ENCODE measurements at places on chromosomes 2 and 18.

DNA sequence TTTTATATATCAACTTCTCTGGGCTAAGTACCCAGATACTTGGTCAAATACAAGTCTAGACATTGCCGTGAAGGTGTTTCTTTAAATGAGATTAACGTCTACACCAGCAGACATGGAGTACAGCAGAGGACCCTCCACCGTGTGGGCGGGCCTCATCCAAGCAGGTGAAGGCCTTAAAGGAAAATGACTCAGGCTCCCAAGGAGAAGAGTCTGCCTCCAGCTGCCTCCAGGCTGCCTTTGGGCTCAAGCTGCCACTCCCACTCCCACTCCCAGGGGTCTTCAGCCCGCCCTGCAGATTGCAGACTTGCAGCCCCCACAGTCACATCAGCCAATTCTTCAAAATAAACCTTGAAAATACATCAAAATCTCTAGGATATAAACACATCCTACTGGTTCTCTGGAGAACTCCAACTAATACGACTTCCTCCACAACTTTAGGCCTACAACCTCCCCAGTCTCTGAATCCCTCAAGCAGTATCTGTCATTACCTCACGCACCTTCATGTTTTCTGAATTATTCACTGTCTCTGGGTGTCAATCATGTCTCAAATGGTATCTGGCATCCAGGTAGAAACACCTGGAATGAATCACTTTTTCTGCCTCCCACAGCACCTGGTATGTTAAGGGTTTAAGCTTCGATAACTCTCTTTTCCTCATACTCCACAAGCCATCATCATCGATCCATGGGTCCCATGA, 6.9 kb downstream of the ITGB1BP1 start:
- DNase-seq, result no peak

DNA sequence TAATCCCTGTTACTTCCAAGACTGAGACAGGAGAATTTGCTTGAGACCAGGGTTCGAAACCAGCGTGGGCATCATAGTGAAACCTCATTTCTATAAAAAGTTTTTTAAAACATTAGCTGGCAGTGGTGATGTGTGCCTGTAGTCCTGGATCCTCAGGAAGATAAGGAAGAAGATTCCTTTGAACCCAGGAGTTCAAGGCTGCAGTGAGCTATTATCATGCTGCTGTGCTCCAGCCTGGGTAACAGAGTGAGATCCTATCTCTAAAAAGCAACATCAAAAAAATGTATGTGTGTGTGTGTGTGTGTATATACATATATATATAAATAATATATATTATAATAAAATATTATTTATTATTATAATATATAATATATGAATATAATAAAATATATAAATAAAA, 1417.6 kb upstream of the CDH2 start:
- no peak for DNase-seq

- no peak for DNase-seq
Measured at GRCh38 chr2:188303363-188304031, 11.8 kb downstream of the GULP1 start.

DNA sequence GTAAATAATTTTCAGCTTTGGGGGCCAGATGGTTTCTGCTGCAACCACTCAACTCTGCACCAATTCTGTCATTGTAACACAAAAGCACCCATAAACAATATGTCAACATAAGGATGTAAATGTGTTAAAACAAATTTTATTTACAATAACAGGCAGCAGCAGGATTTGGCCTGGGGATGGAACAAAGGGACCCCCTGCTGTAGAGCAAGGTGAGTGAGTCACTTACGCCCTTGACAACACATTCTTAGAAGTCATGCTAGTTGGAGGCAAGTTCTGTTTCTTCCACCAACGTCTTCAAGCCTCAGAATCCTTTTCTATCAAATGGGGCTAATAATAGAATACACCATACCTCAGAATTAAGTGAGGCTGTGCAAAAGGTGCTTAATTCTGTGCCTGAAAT, 610.2 kb upstream of the SYT4 start:
- DNase-seq, result no peak

GRCh38 chr2:216775043-216775453, 79.7 kb upstream of the IGFBP5 start:
- DNase-seq, result no peak

GRCh38 chr2:102059151-102059550, 67.4 kb downstream of the IL1R2 start:
- no peak for DNase-seq

DNA sequence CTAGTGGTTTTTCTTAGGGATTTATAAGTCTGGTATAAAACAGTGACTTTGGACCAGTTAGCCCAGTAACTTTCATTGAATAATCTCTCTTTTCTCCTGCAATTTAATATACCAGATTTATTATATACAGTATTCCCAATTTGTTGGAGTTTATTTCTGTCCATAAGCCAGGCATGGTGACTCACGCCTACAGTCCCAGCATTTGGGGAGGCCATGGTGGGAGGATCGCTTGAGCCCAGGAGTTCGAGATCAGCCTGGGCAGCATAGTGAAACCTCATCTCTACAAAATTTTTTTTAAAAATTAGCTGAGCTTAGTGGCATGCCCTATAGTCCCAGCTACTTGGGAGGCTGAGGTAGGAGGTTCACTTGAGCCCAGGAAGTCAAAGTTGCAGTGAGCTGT, 26.7 kb downstream of the CNNM4 start:
- no peak for DNase-seq

DNA sequence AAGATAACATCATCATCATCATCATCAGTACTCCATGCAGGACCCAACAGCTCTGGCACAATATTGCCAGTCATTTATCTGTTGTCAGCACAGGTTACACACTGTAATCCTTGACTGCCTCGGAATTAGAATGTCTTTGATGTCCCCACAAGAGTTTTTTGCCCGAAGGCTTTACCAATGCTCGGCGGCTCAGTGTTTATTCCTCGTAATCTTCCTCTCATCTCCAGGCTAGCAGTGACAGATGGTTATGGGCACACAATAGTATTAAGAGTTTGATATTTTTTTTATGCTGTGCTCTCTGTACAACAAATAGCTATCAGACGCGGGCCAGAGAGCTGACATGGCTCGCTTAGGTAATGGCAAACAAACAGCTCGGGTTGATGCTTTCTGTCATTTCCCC, 515.2 kb downstream of the ZEB2 start:
- no peak for DNase-seq

DNA sequence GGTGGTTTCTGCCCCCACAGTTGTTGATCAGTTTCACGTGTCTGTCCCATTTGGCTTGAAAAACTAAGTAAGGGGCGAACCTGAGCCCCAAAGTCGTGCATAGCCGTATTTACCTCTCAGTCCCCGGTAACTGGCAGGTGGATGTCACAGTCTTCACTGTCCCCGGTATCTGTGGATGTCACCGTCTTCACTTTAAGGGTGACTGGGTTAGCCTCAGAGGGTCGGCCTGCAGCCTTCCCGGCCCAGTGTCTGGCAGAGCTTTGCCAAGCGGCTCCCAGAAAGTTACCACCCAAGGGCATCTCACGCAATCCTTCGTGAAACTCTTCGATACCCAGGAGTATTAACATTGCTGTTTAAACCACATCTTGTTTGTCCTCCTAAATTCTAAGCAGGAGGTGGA, 125.3 kb upstream of the CTDP1 start:
- DNase-seq, result no peak

DNA sequence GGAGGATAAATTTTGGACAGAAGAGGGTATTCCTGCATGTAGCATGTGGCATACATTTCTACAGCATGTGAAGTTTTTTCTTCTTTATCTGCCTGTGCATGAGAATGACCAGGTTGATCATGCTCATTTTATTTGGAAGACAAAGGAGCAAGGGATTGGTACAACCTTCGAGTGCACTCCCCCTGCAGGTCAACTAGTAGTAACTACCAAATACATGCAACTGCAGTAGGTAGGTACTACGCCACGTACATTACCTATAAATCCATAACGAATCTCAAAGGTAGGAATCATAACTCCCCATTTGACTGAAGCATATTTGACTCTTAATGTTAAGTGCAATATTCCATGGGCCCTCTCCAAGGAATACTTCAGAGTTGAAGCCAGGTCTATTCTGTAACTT, 763.9 kb downstream of the TSN start:
- no peak for DNase-seq

GRCh38 chr2:121532347-121532766, 1.7 kb downstream of the RNU4ATAC start:
- DNase-seq, result no peak

DNA sequence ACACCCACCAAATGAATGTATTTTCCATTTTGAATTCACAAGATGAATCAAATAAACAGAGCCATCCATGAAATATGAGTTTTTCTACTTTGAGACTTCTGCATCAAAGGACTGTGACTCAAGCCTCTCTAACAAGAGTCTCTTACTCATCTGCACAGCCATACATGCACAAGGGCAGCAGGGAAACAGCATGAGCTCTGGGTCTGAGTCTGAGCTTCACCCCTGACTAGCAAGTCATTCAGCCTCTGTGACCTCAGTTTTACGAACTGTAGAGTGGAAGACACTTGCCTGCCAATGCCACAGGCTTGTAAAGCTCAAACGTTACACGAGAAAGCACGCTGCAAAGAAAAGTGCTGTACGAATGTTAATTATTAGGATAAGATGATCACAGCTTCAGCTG, 42.9 kb downstream of the MREG start:
- DNase-seq, result no peak

GRCh38 chr2:149825473-149825872, 237.9 kb upstream of the MMADHC start:
- DNase-seq, result no peak

GRCh38 chr2:216717491-216717901, 22.1 kb upstream of the IGFBP5 start:
- DNase-seq, result no peak

DNA sequence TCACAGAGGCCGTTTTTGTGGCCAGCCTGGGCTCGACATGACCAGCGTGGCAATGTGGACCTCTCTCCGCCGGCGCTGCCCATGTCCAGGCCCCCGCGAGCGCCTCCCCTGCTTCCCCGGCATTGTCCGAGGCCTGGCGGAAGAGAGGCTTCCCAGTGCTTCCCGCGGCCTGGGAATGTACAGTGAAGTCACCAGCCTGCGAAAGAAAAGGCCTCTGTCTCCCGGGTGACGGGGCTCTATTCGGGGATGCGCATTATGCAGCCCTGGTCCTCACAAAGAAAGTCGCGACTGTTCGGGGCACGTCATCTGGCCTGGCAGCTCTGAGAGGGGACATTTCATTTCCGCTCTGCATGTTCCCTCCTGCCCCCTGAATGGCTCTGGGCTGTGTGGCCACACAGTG, 109.2 kb upstream of the AGAP1 start:
- DNase-seq, result no peak

DNA sequence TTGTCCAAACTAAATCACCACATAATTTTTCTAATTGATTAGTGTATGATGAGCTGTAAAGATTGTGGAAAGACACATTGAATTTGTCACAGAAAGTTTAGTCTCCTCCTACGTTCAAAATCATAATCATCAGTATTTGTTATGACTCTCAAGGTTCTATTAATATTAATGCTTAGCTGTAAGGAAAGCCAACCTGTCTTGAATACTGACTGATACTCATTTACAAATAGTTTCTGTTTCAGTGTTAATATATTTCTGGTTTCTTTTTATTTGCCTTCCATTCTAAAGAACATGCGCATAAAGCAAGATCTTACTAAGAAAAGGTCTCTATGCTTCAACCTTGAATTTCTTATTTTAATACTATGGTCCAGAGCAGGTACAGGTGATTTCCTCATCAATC, 55.1 kb downstream of the CPS1 start:
- DNase-seq, result no peak

GRCh38 chr2:238117199-238118154, 17.3 kb downstream of the ESPNL start:
- no peak for DNase-seq

- no peak for DNase-seq
Measured at GRCh38 chr2:133885847-133886246, 317.6 kb upstream of the NCKAP5 start.

DNA sequence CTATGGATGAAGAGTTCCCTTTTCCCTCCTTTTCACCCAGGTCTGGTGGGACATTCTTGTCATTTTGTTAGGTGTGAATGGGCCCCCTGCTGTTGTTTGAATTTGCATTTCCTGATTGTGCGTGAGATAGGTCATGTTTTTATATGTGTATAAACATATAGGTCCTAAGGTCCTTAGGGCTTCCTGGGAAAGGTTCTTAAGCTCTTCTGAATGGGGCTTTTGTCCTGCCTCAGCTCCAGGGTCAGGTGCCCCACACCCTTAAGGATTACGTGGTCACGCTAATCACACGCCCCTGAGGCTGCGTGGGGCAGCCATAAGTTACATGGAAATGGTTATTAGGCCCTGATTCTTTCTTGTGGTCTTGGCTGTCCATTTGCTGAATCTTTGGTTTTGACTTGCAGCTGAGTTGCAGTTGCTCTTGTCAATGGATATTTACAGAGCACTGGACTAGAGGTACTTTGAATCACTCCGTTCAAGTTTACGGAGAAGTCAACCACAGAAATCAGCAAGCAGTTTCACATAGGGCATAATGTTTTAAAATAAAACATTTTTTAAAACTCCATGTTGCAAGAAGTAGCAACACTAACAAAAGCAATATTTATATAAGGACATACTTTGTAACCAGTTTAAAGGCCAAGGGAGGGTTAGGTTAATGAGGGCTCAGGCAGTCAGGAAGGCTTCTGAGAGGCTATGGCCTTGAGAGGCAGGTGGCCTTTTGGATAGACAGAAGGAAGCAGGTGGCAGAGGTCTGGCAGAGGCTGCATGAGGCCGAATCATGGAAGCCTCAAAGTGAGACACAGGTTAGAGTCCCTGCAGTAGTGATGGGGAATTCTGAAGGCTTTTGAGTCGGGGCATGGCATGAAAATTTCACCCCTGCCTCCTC, 24.2 kb downstream of the LIPG start:
- no peak for DNase-seq

- DNase-seq, result no peak
Measured at GRCh38 chr2:182818925-182819324, 47.5 kb downstream of the FRZB start.

- DNase-seq, result no peak
Measured at GRCh38 chr2:33106115-33106514, 159.4 kb downstream of the LTBP1 start.

DNA sequence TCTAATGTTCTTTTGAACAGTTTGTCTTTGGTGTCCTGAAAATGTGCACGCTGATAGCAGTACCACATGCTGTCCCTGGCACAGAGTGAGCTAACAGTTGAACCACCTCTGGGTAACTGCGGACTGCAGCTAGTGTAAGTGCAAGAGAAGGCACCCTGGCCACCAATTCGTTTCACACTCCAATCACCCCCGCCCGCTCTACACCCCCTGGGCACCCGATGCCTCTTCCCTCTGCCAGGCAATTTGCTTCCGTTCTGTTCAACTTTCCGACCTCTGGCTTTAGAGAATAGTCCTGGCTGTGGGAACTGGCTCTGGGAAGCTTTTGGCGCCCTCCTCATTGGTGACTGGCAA, 1.4 kb downstream of the DOCK10 start:
- no peak for DNase-seq

GRCh38 chr2:15665067-15665942, 73.6 kb downstream of the DDX1 start:
- no peak for DNase-seq

All from stimulated activated CD4-positive, alpha-beta T cell treated with anti-CD3 and anti-CD28 coated beads, Interleukin-1b, Interleukin-23, amount 100 ng/mL, for 1 hour (primary cell).